ENCODE measurements at places on chromosomes 2 and 18. TPM values are rescaled to one million over a fixed set of nuclear protein-coding genes. Genes with fewer than 3 reads are reported as not detected.
A peak's percentile ranks its signal among the peaks of the same experiment; 100 is the strongest.

CKAP2L gene
- total RNA-seq = 10.3 TPM

GRCh38 chr2:124065636-124066035, 40.5 kb downstream of the CNTNAP5 start:
- H3K27ac ChIP-seq = no peak overlapping the region
- no peak overlapping the region for H3K4me3 ChIP-seq
- H3K4me1 ChIP-seq = peaks cover 4% of the 10 kb centered on the region
- no peaks in the 10 kb centered on the region for H3K36me3 ChIP-seq
- no peaks in the 10 kb centered on the region for H3K27me3 ChIP-seq

SERPINB7 gene
- total RNA-seq = not detected

DNA sequence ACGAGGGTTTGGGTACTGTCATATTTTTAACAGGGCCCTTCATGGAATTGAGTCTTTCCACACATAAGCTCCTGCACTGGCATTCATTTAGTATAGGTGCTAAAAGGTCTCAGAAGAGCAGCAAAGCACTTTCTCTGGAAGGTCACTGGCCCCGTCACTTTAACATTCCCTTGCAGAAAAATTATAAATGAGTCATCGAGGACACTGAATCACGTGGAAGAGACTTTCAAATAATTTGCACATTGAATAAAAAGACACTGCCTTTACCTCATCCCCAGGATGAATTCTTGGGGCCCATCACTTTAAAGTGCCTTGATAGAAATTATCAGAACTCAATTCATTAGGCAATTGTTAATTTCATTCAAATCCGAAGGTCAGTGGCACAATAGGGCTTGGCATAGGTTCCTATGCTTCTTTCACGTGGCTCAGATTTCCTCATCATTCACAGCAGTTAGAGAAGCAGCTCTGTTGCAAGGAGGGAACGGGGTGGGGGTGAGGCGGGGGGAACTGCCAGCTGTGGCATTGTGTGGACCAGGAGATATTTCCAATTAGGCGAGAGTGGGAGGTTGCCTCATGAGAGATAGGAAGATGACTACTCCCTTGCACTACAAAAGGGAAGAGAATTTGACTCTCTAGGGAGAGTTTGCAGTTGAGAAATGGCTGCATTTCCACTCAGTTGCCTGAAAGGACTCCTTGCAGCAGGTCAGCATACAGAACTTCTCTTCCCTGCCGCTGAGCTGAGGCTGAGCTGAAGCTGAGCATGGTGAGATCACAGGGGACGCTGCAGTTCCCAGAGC, 86.3 kb upstream of the NPAS2 start:
- no peak overlapping the region for H3K27ac ChIP-seq
- DNase-seq = no peak
- H3K4me1 ChIP-seq = no peaks in the 10 kb centered on the region
- H3K36me3 ChIP-seq = no peaks in the 10 kb centered on the region
- H3K27me3 ChIP-seq = peaks cover 9% of the 10 kb centered on the region

IL1RN gene
- total RNA-seq = not detected

GRCh38 chr2:214465363-214466146, 54.7 kb downstream of the VWC2L start:
- H3K4me3 ChIP-seq = no peak overlapping the region
- no peaks in the 10 kb centered on the region for H3K36me3 ChIP-seq
- H3K4me1 ChIP-seq = no peaks in the 10 kb centered on the region
- no peaks in the 10 kb centered on the region for H3K27me3 ChIP-seq
- no peak for DNase-seq

CPO gene
- not detected for total RNA-seq

DNA sequence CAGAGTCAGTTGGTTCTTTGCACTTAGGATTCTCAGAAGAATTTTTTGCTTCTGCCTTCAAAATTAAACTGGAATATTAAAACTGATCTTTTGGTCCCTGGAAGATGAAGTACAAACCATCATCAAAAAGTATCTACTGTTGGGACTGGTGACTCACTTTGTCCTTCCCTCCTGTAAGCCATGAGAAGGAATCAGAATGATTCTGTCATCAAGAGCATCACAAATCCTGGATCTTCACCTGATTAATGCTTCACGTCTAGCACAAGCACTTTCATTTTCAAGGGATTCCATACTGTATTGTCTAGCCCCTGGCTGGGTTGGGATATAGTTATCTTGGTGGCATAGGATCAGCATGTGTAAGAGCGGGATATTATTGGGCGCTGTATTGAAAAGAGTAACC, 69.3 kb upstream of the CYP1B1 start:
- H3K4me1 ChIP-seq = peaks cover 5% of the 10 kb centered on the region
- no peak overlapping the region for H3K27ac ChIP-seq
- no peaks in the 10 kb centered on the region for H3K36me3 ChIP-seq
- DNase-seq = no peak
- no peak overlapping the region for H3K4me3 ChIP-seq

GAD1 gene
- total RNA-seq = 0.27 TPM

SPATA3 gene
- not detected for total RNA-seq

- H3K27me3 ChIP-seq = no peaks in the 10 kb centered on the region
- no peak overlapping the region for H3K4me3 ChIP-seq
- H3K4me1 ChIP-seq = peaks cover 12% of the 10 kb centered on the region
- DNase-seq = no peak
- no peak overlapping the region for H3K27ac ChIP-seq
These were observed 105.0 kb downstream of the AGAP1 start for GRCh38 chr2:235598532-235599531.

TTR gene
- 150 TPM for total RNA-seq

NPHP1 gene
- total RNA-seq = 14.3 TPM

DNA sequence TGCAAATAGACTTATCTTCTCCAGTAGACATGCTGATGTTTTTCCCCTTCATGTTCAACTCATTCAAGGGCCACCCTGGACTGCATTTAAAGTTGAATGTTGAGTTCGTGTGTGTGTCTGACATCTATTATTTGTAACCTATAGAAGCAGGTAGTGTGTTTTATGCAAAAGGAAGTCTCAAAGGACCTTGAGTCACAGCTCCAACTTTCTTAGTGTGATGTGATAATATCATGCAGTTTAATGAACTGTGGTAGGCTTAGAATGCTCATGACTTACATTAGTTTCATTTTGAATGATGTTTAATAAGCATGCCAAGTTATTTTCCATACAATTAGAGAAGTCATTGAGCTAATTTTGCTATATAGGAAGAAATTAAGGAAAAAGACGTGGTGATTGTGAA, 67.9 kb downstream of the CERS6 start:
- H3K27ac ChIP-seq = no peak overlapping the region
- DNase-seq = no peak
- peaks cover 23% of the 10 kb centered on the region for H3K4me1 ChIP-seq
- H3K4me3 ChIP-seq = no peak overlapping the region
- H3K36me3 ChIP-seq = no peaks in the 10 kb centered on the region

IL36RN gene
- total RNA-seq = 0.13 TPM

GRCh38 chr2:84970868-84971509, at the start of gene KCMF1:
KCMF1 (plus strand) TSS chr2:84971161; CDS start chr2:84971452, 291 bp downstream.
- no peaks in the 10 kb centered on the region for H3K27me3 ChIP-seq
- H3K27ac ChIP-seq = peak within 1 kb of the TSS; percentile 99
- H3K36me3 ChIP-seq = peaks cover 4% of the 10 kb centered on the region

GRCh38 chr2:133458280-133458679, 110.0 kb downstream of the NCKAP5 start:
- no peaks in the 10 kb centered on the region for H3K36me3 ChIP-seq
- H3K4me3 ChIP-seq = no peak overlapping the region
- no peaks in the 10 kb centered on the region for H3K4me1 ChIP-seq
- H3K27me3 ChIP-seq = peaks cover 9% of the 10 kb centered on the region

GRCh38 chr18:49025767-49026500, 75.2 kb upstream of the SMAD7 start:
- DNase-seq = no peak
- no peak overlapping the region for H3K4me3 ChIP-seq
- no peaks in the 10 kb centered on the region for H3K4me1 ChIP-seq
- no peak overlapping the region for H3K27ac ChIP-seq
- H3K36me3 ChIP-seq = no peaks in the 10 kb centered on the region
- H3K27me3 ChIP-seq = no peaks in the 10 kb centered on the region

GNLY gene
- total RNA-seq = not detected

DNA sequence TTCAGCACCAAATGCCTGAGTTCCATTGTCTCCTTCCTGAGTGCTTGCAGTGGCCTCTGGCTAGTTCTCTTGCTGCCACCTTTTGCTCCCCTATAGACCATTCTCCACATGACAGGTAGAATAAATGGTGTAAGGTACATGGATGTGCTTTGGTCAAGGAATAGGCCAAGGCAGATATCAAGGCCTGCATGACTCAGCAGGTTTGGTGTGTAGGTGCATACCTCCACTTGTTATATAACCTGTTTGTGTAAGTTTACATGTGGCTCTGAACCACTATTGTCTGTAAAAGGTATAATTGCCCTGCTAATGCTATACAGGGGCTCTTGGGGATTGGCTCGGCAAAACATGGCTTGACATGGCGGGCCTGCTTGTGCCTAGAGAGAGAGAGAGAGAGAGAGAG, 143.5 kb downstream of the KLHL14 start:
- no peak overlapping the region for H3K27ac ChIP-seq

- peaks cover 15% of the 10 kb centered on the region for H3K4me1 ChIP-seq
- H3K27me3 ChIP-seq = no peaks in the 10 kb centered on the region
- H3K27ac ChIP-seq = no peak overlapping the region
- no peak overlapping the region for H3K4me3 ChIP-seq
- peaks cover 29% of the 10 kb centered on the region for H3K36me3 ChIP-seq
- no peak for DNase-seq
These were observed 32.2 kb downstream of the MREG start for GRCh38 chr2:215981115-215981514.

DNA sequence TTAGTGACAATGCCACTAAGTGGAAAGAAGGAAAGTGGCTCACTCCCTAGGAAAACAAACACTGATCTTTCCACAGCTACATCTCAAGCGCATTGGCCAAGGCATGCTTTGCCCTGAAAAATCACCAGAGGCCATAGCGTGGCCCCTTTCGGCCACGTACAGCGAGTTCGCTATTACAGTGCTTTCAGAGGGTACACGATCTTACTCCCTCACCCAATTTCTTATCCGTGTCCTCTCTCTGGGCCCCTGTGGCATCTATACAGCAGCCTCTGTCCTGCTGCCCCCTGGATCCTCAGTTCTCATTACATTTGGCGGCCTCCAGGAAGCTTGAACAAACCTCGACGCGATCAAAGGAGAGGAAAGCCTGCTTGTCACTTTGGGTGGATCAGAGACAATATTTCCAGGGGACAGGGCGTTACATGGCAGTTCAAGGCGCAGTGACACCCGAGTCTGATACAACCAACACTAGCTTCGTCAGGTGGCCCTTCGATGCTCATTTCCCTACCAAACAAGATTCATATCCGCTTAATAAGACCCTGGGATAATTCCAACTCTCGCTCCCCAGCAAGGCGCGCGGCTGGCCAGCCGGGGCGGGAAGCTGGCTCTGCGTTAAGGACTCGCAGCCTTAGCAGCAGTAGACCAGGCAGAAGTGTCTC, 941 bp downstream of the SKOR2 start:
- H3K4me1 ChIP-seq = no peaks in the 10 kb centered on the region
- DNase-seq = no peak
- no peak overlapping the region for H3K27ac ChIP-seq
- H3K27me3 ChIP-seq = peaks cover 84% of the 10 kb centered on the region
